ENCODE measurements at places on chromosomes 12 and 14.
A peak's percentile ranks its signal among the peaks of the same experiment; 100 is the strongest.

- no peak for DNase-seq
These were observed 154.5 kb upstream of the CLEC14A start for GRCh38 chr14:38410442-38410841.

DNA sequence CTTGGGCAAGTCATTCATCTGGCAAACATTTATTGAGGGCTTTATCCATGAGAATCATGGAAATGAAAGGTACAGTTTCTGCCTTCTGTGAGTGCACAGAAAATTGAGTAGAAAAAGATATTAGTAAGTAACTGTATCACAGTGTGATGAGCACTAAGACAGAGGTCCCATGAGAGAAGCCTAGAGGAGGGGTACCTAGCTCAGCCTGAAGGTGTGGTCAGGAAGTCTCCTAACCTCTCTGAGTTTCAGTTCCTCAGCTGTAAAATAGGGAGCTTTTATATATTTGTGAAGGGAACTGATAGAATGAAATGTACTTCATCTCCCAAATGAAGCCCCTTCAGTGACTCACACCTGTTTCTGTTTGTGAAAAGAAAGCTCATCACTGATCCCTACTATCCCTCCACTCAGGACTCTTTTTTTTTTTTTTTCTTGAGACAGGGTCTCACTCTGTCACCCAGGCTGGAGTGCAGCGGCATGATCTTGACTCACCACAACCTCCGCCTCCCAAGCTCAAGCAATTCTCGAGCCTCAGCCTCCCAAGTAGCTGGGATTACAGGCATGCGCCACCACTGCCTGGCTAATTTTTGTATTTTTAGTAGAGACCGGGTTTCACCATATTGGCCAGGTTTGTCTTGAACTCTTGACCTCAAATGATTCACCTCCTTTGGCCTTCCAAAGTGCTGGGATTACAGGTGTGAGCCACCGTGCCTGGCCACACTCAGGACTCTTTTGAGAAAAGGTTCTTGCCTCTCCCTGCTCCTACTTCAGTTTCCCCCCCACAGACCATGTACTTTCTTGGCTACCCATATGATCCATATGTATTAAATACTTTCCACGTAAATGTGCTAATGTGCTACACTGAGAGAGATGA, 93.7 kb upstream of the FUT8 start:
- DNase-seq: no peak

GRCh38 chr12:101327051-101327450, 47.1 kb downstream of the UTP20 start:
- no peak for DNase-seq

DNA sequence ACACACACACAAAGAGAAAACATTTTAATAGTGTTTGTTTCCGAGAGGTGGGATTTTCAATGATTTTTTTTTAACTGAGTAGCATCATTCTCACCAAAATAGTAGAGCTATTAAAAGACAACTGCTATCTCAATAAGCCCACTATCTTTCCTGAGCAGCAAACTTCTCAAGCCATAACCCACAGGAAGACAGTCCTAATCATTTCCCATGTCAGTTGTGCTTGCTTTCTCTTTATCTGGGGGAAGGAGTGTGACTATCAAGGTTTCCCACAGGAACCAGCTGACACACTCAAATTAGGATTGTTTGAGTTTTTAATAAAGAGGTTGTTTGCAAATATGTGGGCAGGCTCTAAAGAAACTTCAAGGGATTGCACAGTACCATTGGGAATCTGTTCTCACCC, 4.9 kb upstream of the MAX start:
- DNase-seq: no peak

DNA sequence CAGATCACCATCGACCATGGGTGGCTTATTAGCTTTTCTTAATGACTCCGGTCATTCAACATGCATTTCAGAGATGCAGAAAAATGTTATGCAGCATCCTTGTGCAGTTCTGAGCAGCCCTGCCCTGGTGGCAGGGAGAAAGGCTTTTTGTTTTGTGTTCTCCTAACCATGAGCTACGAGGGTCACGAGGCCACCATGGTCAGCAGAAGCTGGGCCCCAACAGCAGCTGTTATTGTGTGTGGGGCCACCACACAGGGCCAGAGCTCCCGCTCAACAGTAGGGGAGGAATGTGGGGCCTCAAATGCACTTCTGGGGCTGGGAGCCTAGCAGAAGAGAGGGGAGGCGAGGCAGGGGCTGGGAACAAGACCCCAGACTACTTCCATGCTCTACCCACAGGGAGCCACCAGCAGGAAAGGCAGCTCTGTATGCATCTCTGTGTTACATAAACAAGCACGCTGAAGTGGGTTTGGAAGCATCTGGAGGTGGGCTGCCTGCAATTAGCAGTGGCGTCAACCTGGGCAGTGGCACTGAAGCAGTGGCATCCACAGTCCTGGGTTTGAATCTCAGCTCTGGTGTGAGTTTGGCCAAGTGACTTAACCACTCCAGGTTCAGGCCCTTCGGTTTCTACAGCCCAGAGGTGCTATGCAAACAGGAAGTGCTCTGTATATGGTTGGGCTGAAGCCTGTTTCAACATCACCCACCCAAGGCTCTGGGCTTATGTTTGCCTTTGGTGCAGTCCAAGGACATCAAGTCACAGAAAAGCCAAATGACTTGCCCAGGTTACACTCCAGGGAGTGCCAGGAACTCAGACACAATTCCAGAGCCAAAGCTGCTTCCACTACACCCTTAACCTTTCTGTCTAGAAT, 16.3 kb downstream of the GLTP start:
- no peak for DNase-seq

GRCh38 chr14:33402604-33403003, 463.9 kb downstream of the NPAS3 start:
- no peak for DNase-seq

- no peak for DNase-seq
These were observed 17.4 kb downstream of the P2RX4 start for GRCh38 chr12:121227294-121227693.

GRCh38 chr12:121489874-121490273, 90.0 kb downstream of the RNF34 start:
- no peak for DNase-seq

- no peak for DNase-seq
These were observed 1417.5 kb upstream of the SEL1L start for GRCh38 chr14:82951171-82951570.

- DNase-seq: no peak
These were observed 87.7 kb downstream of the KCNH5 start for GRCh38 chr14:62957562-62957961.

DNA sequence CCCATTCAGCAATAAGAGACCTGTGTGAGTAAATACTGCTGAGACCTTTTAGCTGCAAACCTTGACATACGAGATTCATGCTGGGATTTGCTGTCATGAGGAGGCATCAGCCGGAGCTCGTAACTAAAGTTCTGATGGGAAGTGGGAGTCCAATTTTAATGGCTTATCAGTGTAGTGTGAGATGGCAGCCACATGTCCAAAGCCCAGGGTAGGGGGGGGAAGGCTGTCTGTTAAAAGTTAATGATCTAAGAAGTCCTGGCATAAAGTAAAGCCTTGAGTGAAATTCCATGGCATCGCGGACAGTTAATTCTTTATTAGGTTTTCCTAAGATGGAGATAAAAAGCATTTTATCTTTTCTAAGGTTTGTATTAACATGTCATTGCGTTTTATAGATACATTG, 240.0 kb downstream of the AACS start:
- no peak for DNase-seq

DNA sequence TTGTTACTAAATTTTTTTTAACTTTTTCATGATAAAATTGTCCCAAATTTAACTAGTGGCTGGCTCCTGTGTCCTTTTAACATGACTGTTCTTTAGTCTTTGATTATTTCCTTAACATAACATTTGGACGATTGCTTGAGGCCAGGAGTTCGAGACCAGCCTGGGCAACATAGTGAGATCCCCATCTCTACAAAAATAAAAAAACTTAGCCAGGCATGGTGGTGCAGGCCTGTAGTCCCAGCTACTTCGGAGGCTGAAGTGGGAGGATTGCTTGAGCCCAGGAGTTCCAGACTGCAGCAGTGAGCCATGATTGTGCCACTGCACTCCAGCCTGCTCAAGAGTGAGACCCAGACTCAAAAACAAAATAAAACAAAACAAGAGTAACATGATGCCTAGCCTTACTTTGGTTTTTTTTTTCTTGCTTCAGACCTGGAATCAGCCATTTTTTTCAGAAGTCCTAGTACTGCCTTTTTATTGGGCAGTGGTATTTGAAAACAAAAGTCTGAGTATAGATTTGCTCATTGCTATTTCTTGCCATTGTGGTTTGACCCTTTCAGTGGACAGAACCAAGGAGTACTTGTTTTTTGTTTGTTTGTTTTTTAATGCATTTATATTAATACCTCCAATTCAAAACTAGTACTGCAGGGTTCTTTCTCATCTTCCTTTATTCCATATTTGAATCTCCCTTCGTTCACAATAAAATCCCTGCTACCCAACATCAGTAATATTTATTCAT, 4.8 kb downstream of the TOGARAM1 start:
- DNase-seq: no peak

DNA sequence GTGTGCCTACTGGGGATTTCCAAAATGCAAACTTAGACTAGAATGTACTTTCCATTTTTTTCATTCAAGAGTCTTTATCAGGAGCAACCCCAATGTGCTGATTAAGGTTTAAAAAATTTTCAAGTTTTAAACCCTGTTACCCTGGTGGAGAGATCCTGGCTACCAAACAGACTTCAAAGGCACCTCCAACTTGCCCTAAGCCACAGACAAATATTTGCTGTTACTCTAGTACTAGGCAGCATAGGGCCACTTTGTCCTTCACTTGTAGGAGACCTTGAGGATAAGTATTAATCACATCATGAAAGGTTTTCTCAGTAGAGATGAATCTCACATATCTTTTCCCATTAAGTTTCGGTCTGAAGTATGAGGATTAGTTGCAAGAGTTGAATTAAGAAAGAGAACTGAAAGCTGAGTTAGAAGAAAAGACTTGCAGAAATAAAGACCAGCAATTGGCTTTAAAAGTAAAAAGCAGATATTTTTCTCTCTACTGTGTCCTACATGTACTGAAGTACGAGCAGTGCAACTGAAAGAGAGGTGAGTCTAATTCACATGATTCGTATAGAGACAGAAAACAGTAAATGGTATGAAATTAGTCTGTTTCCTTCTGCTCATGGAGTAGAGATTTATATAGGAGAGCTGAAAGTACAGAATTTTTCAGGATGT, 28.3 kb downstream of the NTN4 start:
- no peak for DNase-seq

GRCh38 chr14:70139384-70139783, 49.4 kb downstream of the SLC8A3 start:
- no peak for DNase-seq

- DNase-seq: no peak
These were observed 27.9 kb downstream of the ESR2 start for GRCh38 chr14:64266239-64266638.

- no peak for DNase-seq
These were observed 27.9 kb downstream of the SMUG1 start for GRCh38 chr12:54160769-54161480.

DNA sequence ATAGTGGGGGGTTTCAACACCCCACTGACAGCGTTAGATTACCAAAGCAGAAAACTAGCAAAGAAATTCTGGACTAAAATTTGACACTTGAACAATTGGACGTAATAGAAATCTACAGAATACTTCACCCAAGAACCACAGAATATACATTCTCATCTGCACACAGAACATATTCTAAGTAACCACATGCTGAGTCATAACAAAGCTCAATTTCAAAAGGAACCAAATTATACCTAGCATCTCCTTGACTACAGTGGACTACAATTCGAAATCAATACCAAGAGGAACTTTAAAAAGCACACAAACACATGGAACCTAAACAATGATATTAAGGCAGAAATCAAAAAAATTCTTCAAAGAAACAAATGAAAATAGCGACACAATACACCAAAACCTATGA, 871.6 kb upstream of the MDGA2 start:
- no peak for DNase-seq

DNA sequence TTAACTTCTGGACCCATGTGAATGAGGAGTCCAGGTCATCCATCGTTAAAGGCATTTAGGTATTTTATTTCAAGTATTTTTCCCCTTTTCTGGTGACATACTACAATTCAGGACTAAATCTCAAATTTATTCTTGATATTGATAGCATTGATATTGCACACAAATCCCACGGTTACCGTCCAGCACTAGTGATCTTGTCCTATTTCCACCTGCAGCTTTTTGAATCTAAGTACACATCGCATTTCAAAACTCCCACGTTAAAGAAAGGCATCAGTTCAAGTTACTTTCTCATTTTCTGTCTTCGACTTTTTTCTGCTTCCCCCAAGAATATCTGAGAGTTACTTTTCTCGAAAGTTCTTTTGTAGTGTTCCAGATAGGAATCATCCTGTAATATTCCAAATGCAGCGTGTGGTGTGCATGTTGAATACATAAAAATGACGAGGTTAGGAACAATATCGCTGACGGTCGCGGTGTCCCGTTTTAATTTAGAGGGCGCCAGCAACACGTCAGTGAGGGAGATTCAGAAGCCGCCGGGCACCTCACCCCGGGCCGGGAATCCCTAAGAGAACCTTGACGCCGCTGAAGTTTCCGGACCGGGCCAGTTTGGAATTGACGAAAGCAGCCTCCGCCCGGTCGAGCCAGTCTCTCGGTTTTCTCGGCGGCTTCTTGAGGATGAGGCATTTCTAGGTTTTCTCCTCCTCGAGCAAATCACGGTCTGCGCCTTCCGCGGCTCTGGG, 569 bp upstream of the RGS6 start:
- no peak for DNase-seq

GRCh38 chr12:78229591-78230101, 399.0 kb downstream of the NAV3 start:
- DNase-seq: no peak

DNA sequence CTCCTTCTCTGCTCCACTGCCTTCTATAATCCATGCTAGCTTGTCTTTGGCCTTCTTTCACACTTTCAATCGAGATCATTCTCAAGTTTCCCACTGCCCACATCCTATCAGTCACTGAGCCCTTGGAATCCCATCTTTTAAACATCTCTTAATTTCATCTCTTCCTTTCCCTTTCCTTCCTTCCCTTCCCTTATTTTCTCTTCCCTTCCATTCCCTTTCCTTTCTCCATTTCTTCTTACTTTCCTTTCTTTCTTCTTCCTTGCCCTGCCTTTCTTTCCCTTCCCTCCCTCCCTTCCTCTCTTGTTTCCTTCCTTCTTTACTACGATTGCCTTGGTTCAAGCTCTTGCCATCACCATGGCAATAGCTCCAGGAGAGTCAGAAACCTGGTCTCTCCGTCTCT, 183.8 kb downstream of the EMP1 start:
- no peak for DNase-seq

GRCh38 chr14:102591372-102591943, 991 bp upstream of the RCOR1 start:
- peak; percentile 76 for DNase-seq

Data from ecto neural progenitor cell (in vitro differentiated cells).